Activated CD4-positive, CD25-positive, alpha-beta regulatory T cell (primary cell): ENCODE measurements at places on chromosomes 1 and 21.

DNA sequence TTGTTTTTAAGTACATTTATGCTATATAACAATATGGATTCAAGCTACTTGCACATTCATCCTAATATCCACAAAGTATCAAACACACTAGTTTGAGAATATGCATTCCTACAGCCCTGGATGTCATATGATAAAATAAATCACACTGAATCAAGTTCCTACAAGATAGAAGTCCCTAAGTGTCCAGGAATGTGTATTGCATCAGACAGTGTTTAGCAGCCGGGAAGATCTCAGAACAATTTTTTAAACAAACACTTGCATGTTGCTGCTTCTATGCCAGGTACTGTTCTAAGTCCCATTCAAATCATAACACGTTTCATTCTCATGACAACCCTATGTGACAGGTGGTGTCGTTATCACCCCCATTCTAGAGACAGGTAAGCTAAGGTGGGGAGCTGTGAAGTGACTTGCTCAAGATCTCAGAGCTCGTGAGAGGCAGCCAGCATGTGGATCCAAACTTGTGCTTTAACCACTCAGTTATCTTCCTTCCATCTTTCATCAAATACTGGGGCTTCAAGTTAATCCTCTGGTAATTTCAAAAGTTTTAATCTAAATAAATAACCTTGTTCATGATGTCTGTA is 68.3 kb upstream of the KIF26B start:
- no peak for DNase-seq

GRCh38 chr1:3639397-3639911 is 10.4 kb downstream of the WRAP73 start:
- no peak for DNase-seq

- DNase-seq, result no peak
Measured at GRCh38 chr1:230098723-230099122, 31.7 kb downstream of the GALNT2 start.

DNA sequence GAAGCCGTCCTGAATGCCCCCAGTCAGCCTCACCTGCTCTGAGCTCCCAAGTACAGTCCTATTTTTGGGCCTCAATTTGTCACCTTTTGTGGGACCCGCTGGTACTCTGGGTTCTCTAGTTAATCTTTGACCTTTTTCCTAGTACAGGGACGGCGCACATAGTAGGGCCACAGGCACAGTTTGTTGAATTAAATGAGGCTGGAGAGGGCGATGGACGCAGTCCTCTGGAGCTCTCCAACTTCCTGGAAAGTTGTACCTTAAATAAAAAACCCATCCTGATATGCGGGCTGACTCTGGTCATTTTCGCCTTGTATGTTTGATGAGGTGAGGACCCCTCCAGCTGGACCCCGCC is 4.8 kb downstream of the FAM110D start:
- no peak for DNase-seq

DNA sequence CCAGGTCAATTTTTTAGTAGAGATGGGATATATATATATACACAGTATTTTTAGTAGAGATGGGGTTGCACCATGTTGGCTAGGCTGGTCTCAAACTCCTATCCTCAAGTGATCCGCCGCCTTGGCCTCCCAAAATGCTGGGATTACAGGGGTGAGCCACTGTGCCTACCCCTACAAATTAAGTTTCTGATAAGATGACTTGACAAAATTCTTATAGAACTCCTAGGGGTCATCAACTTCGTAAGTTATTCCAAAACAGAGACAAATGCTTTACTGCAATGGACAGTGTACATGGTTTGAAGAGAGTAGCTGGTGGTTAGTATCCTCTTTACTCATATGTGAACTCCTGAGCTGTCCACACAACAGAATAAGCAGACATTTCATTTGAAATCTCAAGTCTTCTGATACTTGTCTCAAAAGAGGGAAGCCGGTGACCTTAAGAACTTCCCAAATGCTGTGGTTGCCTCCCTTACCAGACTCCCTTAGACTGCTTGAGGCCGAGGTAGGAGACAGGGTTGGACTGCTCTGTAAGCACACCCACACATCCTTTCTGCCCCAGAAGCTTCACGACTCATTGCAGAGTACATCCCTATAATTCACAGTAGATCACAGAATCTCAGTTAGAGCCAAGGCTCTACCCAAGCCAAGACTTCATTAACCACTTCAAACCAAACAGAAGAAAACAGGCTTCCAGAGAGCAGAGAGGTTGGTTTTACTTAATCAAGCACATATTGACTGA is 244.1 kb upstream of the IRF2BP2 start:
- DNase-seq, result no peak
